ENCODE measurements at places on chromosomes 6 and 20. TPM values are rescaled to one million over a fixed set of nuclear protein-coding genes. Genes with fewer than 3 reads are reported as not detected.

Gene CCDC170
- not detected for total RNA-seq

Gene CFB
- not detected for total RNA-seq

- H3K4me1 ChIP-seq, result no peaks in the 10 kb centered on the region
- no peaks in the 10 kb centered on the region for H3K36me3 ChIP-seq
- no peak overlapping the region for H3K27ac ChIP-seq
- H3K27me3 ChIP-seq, result no peaks in the 10 kb centered on the region
These were observed 81.4 kb downstream of the NRSN1 start for GRCh38 chr6:24207413-24207812.

DNA sequence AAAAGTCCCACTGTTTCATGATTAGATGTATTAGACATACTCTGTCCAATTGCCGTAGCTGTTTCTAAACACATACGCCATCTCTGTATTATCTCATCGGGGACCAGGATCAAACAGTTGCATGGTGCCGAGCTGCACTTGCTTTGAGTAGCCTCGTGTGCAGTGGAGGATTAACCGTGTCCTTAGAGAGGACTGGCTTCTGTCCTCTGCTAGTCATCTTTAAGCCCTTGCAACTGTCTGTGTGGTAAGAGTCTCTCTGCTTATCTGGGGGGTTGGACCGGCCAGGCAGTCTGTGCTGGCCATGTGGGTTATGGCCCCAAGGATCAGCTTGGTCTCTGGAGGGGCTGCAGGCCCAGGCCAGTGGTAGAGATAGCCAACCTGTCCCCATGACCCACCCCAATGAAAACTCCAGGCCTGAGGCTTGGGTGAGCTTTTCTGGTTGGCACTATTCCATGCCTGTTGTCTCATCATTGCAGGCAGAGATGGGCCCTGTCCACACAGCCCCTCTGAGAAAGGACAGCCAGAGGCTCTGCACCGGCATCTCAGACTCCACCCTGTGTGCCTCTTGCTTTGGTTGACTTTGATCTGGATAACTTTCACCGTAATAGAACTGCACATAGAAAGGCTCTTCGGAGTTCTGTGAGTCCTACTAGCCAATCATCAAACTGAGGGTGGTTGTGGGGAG is 137.3 kb upstream of the SNX9 start:
- no peak overlapping the region for H3K4me3 ChIP-seq
- no peaks in the 10 kb centered on the region for H3K27me3 ChIP-seq
- H3K36me3 ChIP-seq, result no peaks in the 10 kb centered on the region

DNA sequence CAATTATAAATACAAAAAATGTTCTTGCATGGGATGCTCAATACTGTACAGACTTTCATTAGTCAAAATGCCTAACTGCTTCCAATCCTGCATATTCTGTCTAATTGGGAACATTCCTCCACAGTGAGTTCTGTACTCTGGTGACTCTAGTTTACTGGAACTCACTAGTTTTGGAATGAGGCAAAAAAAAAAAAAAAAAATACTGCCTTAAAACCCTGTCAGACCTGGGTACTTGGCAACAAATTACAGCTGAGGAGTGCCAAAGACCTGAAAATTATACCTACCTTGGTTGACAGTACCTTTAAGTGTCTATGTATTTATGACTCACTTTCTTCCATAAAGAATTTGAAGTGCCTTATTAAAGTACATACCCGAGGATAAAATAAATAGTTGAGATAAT is 276.7 kb downstream of the FARS2 start:
- H3K4me3 ChIP-seq, result no peak overlapping the region
- DNase-seq, result no peak
- peaks cover 8% of the 10 kb centered on the region for H3K4me1 ChIP-seq
- no peak overlapping the region for H3K27ac ChIP-seq
- no peaks in the 10 kb centered on the region for H3K27me3 ChIP-seq

DNA sequence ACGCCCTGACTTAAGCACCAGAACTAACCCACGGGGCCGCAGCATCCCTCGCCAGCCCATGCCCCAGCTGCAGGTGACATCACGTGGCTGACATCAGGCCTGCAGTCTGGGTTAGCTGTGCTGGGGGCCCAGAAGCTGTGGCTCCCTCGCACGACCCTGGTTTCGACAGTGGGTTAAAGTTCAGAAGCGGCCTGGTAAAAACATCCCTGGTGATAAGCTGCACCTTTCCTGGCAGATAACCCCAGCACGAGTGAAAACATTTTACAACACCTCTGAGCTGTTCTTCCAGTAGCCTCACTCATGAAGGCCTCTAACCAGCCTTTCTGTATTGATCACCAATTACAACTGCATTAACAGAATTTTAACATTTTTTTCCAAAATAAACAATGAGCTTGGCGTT is 136.4 kb upstream of the RREB1 start:
- DNase-seq, result no peak
- no peaks in the 10 kb centered on the region for H3K36me3 ChIP-seq
- H3K4me1 ChIP-seq, result no peaks in the 10 kb centered on the region
- peaks cover 8% of the 10 kb centered on the region for H3K27me3 ChIP-seq

DNA sequence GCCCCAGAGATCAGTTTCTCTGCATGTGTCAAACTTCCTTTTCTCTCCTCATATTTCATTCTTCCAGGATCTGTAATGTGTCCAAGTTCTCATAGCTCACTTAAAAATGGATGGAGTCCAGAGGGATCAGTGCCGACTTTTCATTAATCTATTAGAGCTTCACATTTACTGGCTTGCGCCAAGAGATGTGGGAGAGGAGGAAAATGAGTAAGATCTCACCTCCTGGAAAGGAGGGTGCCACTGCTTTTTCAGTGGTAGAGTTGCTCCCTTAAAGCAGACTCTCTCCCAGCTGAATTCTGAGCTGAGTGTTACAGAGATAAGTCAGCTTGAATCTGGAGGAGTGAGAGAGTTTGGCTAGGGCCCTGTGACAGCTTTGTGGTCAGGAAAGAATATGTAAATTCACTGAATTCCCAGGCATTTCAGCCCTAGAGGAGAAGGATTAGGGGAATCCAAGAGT is 175.9 kb downstream of the SOX4 start:
- H3K27me3 ChIP-seq, result peaks cover 2% of the 10 kb centered on the region
- no peaks in the 10 kb centered on the region for H3K36me3 ChIP-seq
- H3K27ac ChIP-seq, result no peak overlapping the region

DNA sequence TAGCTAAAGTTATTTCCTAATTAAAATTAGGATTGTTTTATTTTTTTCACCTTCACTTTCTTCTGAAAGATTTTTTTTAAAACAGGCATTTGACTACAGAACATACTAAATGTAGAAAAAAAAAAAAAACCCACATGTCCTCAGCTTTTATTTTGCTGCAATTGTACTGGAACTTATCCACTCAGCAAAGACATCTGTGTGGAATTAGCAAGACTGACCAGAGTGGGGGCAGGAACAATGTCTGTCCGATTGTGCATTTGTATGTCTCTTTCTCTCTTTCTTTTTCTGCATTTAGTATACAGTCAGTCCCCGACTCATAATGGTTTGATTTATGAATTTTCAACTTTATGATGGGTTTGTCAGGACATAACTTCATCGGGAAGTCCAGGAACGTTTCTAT is 77.3 kb downstream of the CHD6 start:
- H3K27ac ChIP-seq, result no peak overlapping the region
- H3K4me1 ChIP-seq, result peaks cover 2% of the 10 kb centered on the region
- H3K27me3 ChIP-seq, result no peaks in the 10 kb centered on the region
- peaks cover 16% of the 10 kb centered on the region for H3K36me3 ChIP-seq
- DNase-seq, result no peak
